Fibroblast of gingiva (primary cell): ENCODE measurements at places on chromosomes 16 and 17.
A peak's percentile ranks its signal among the peaks of the same experiment; 100 is the strongest.

DNA sequence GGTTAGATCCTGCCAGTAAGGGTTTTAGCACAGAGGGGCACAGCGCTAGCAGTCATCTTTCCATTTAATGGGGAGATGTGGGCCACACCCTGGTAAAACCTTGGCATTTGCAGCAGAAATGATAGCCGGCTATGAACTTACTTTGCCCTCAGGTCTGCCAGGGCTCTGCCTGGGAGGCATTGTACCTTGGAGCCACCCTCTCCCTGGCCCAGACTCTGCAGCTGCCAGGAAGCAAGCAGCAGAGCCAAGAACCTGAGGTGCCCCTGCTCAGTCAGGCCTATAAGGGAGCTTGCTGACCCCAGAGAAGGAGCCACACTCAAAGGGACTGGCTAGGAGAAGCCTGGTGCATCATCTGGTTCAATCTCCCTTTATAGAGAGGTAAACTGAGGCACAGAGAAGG, 23.7 kb upstream of the PHF12 start:
- DNase-seq, result no peak

- DNase-seq, result no peak
Observed at GRCh38 chr17:37318931-37319594, 56.7 kb upstream of the C17orf78 start.

- DNase-seq, result no peak
Observed at GRCh38 chr16:71609066-71609465, 16.9 kb upstream of the MARVELD3 start.

DNA sequence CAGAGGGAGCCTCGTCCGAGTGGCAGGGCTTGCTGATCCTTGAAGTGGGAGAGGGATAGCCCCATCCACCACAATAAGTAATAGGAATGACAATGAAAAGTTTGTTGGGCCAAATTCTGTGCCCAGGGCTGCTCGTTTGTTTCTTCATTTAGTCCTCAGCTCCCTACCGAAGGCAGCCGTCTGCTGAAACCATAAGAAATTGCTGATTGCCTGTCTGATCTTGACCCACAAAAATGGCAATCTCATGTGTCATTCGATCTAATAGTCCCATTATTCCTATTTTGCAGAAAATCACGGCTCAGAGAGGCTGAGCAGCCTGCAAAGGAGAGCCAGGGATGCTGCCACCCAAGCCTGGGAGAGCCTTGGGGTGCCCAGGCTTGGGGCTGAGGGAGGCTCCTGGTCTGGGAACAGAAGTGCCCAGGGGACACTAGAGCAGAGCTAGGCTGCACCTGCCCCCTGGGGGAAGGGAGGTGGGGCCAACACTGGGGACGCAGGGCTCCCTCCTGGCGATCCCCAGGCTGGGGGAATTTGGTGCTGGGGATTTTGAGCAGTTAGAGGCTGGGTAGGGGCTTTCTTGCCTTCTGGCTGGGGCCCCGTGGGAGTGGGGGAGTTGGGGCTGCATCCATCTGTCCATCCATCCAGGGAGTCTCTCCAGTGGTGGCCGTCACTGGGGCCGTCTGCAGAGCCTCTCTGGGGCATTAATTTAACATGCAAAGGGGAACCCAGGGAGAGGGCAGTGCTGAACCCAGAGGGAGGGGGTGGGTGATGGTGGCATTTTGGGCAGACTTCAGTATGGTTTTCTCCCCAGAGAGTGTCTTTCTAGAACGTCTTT, 53.5 kb downstream of the SOCS1 start:
- no peak for DNase-seq

DNA sequence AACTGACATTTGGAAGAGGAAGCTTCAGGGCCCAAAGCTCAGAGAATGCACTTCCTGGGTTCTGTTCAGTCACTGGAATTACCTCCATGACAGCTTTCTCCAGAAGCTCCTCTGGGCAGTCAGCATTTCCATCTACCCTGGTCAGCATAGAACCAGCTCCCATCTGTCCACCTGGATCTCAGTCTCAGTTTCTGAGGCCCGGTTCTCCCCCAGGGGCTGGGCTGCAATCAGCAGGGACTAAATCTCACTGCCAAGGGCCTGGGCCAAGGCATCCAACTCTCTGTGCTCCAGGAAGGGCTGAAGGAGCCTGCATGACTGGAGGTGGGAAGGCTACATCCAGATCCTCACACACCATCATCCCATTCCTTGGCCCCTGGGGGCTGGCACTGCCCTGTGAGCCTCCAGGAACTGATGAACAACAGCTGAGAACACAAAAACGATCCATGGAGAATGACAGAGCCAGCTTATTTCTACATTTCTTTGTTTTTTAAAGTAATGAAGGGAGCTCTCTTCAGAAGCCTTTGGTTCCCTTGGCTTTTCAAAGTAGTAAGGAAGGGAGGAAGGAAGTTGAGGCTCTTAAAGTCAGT, 66.3 kb upstream of the MRTFB start:
- DNase-seq, result peak; percentile 70

DNA sequence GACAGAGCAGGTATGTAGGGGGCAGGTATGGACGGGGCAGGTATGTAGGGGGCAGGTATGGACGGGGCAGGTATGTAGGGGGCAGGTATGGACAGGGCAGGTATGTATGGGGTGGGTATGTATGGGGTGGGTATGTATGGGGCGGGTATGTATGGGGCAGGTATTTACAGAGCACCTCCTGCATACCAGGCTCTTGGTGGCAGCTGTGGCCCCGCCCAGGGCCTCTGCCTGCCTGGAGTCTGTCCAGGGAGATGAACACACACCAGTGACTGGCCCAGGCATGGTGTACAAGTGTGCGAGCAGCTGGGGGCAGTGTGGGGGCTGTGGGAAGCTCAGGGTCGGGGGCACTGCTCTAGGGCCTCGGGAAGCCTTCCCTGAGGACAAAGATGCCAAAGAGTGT, 4.4 kb downstream of the RPL3L start:
- DNase-seq, result no peak

- DNase-seq, result peak; percentile 64
Observed at GRCh38 chr17:43907998-43908721, 824 bp upstream of the MPP2 start.

GRCh38 chr17:31147507-31148202, 52.9 kb downstream of the NF1 start:
- DNase-seq, result peak; percentile 41

GRCh38 chr17:48601539-48602425, 3.0 kb downstream of the HOXB6 start:
- DNase-seq, result no peak

DNA sequence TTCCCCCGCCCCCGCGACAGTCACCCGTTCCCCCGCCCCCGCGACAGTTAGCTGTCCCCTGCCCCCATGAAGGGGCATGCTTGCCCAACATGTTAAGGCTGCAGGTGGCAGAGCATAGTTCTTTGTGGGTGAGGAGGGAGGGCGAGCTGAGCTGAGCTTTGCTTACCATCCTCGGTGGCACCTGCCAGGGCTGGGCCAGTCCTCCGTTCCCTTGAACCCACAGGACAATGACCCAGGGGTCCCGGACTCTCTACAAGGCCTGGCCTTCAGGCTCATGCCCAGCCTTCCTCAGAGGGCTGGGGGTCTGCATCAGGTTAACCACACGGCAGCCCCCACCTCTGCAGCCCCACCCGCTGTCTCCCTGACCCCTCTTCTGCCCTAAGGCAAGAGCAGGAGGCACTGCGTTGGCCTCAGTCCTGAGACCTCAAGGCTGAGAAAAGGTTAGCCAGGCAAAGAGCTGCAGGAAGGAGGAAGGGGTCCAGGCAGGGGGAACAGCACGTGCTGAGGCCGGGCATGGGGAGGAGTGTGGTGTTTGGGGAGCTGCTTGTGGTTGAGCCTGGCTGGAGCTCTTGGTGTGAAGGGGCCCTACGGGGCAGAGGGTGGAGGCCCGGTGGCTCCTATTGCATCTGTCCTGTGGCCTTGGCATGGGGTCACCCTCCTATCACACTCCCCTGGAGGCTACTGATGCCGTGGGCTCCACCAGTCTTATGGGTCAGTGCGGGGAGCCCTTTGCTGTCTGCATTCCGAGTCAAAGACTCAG, 11.4 kb upstream of the DOC2B start:
- no peak for DNase-seq

GRCh38 chr16:11140098-11140375, 116.0 kb downstream of the SOCS1 start:
- DNase-seq, result no peak

- DNase-seq, result no peak
Observed at GRCh38 chr16:27434141-27435051, 32.4 kb downstream of the IL21R start.

- no peak for DNase-seq
Observed at GRCh38 chr17:62996221-62996620, 30.2 kb downstream of the TANC2 start.

DNA sequence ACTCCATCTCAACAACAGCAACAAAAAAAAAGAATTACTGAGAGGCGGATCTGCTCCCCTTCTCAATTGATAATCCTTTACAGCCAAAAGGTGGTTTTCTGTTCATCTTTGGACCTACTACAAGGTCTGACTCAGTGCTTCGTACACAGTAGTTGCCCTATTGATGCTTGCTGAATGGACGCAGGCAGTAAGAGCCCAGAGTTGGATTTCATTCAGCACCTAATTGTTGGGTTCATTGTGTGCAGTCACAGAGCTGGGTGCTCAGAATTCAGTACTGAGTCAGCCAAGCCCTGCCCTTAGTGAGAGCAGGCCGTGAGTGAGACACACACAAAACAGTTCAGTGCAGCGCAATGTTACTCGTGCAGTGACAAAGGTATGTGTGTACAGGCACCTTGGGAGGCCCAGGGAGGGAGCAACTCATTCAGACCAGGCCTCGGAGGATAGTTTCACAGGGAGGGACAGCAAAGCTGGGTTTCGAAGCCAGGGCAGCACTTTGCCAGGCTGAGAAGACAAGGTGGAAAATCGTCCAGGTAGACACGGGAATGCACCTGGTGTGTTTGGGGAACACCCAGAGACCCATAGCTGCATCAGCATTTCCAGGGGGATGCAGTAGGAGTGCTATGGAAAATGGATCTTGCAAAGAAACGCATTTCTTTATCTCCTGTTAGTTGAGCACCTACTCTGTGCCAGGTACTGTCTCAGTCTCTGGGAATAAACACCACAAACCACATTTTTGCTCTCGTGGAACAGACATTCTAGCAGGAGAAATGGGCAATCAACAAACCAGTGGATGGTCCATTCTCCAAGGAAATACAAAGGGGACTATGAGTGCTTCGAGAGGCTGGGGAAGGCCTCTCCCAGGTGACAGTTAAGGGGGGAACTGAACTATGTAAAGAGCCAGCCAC, 18.1 kb upstream of the KRT17 start:
- DNase-seq, result no peak

DNA sequence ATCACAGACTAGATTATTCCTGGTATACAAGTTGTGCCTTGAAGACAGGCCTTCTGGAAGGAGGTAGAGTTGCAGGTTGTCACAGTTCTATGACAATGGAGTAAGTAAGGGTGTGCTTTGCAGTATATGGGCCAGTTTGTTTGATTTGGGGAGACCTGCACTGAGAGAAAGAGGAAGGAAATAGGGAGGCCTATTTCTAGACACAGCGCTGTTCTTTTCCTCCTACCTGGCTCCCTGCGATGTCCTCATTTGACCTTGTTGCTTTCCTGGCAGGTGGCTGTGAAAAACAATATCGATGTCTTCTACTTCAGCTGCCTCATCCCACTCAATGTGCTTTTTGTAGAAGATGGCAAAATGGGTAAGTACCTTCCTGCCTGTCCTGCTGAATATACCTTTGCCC, 22.5 kb upstream of the RASL10B start:
- DNase-seq, result no peak

- DNase-seq, result peak; percentile 70
Observed at GRCh38 chr16:709566-710499, 4.2 kb upstream of the FBXL16 start.

- DNase-seq, result no peak
Observed at GRCh38 chr16:6374821-6375220, 957.8 kb upstream of the RBFOX1 start.

DNA sequence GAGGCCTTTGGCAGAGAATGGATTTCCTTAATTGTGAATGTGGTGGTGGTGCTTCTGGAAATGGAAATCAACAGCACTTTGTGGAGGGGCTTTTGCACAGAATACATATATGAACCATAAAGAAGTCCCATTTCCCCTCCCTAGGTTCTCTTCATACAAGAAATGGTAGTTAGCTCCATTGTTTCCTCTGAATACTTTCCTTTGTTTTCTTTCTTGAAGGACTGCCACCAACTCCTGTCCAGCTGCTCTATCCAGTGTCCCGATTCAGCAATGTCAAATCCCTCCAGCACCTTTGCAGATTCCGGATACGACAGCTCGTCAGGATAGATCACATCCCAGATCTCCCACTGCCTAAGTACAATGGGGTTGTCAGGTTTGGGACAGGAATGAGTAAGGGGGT, 33.2 kb upstream of the ARHGAP23 start:
- no peak for DNase-seq

DNA sequence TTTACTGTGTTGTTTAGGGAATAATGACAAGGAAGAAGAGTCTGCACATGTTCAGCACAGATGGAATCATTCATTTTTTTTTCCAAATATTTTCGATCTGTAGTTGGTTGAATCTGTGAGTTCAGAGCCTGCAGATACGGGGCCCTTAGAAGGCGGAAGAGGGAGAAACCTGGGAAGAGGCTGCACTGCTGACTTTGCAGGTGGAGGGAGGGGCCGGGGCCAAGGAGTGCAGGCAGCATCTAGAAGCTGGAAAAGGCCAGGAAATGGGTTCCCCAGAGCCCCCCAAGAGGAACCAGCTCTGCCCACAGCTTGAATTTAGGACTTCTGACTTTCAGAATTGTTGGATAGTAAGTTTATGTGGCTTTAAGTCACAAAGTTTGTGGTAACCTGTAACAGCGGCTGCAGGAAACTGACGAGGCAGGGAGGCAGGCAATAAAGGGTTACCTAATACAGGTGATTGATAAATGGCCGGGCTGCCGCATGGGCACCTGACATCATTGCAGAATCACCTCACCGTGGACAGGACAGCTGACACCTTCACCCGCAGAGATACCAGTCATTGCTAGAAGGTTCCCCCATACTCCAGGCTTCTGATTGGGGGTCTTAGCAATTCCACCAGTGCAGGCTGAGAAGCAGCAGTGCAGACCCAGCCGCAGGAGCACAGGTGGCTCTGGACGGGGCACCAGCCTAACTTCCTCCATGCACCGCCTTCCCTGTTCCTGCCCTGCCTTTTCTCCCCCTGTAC, 181.3 kb downstream of the IRF8 start:
- no peak for DNase-seq

GRCh38 chr16:13436641-13437412, 483.1 kb upstream of the ERCC4 start:
- DNase-seq, result no peak

GRCh38 chr16:49027420-49027819, 254.2 kb downstream of the CBLN1 start:
- no peak for DNase-seq

DNA sequence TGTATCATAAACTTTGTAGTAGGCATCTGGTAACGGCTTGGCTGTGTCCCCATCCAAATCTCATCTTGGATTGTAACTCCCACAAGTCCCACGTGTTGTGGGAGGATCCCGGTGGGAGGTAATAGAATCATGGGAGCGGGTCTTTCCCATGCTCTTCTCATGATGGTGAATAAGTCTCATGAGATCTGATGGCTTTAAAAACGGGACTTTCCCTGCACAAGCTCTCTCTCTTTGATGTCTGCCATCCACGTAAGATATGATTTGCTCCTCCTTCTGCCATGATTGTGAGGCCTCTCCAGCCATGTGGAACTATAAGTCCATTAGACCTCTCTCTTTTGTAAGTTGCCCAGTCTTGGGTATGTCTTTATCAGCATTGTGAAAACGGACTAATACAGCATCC, 248.7 kb downstream of the SNX29 start:
- no peak for DNase-seq

GRCh38 chr17:56917559-56918296, 3.9 kb upstream of the TRIM25 start:
- DNase-seq, result peak; percentile 14

GRCh38 chr16:2366660-2367309, 26.3 kb upstream of the ABCA3 start:
- no peak for DNase-seq
